ENCODE measurements at places on chromosomes 13 and 19.
A peak's percentile ranks its signal among the peaks of the same experiment; 100 is the strongest.

GRCh38 chr19:38162632-38163031 is 61.4 kb downstream of the DPF1 start:
- no peak for DNase-seq

DNA sequence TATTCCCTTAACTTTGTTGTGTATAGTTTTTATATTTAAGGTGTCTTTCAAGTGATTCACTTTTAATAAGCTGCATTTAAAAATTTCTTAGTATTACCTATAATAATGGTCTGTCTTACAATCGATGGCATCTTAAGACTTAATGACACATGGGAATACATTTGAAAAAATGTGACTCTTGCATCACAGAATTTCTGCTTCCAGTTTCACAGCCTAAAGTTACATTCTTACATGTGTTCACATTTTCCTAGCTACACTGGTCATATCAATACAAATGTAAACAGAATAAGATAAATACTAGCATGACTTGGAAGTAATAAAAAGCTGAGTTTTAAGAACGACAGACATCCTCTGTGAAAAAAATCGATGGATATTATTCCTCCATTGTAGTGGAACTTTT is 1597.1 kb upstream of the MIR17HG start:
- DNase-seq = no peak

GRCh38 chr19:46132508-46133100 is 8.1 kb upstream of the IGFL3 start:
- no peak for DNase-seq

GRCh38 chr13:113410472-113411201 is 42.7 kb downstream of the ADPRHL1 start:
- no peak for DNase-seq

GRCh38 chr13:28958018-28958417 is 137.9 kb downstream of the MTUS2 start:
- DNase-seq = no peak

DNA sequence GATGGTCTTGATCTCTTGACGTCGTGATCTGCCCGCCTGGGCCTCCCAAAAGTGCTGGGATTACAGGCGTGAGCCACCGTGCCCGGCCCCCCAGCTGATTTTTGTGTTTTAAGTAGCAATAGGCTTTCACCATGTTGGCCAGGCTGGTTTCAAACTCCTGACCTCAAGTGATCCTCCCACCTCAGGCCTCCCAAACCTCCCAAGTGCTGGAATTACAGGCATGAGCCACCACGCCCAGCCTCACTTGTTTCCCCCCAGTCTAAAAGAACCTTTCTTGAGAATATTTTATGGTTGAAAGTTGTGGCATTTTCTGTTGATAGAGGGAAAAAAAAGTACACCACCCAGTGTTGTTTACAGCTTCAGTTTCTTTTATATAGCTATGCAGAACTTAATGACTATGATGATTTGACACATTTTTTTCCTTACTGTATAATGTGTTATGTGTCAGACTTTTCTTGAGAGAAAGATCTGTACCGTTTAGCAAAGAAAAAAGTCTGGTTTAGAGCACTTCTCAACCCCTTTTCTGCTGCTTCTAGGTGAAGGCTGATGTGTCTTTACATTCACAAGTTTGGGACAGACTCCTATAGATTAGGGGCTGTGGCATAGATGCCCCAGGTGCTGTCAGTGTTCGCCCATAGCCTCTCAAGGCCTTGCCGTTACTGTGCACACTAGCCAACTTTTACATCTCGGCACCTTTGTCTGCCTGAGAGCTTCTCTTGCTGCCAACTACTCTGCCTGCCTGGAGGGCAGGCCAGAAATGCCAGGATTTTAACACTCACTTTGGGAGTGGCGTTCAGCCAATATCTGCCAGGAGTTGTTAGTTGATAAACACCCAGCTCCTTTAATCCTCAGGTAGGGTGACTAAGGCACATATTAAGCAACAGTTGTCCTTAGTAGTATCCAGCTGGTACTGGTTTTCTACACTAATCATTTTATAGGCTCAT is 33.0 kb downstream of the KCTD4 start:
- no peak for DNase-seq

DNA sequence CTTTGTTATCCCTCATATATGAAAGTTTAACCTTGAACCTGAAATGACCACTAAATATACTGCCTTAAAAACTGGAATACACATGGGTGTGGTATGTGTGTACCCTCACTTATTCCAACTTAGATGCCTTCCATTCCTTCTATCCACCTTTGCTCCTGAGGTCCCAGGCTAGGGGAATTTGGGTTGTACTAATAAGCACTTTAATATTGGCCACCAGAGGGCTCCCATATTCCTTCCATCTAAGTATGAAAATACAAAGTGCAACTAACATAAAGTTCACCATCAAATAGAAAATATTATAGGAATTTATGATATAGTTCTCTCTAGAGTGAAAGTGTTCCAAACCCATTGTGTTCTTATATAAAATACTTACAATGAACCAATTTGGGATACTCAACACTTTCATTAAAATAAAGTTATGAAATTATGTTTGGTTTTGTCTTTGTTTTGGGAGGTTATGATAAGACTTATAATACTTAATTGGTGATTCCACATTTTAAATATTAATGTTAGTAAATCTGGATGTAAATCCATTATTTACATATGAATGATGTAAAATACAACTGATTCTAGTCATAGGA is 62.3 kb downstream of the ITGBL1 start:
- DNase-seq = no peak

GRCh38 chr19:29745253-29745652 is 30.2 kb upstream of the C19orf12 start:
- DNase-seq = no peak

DNA sequence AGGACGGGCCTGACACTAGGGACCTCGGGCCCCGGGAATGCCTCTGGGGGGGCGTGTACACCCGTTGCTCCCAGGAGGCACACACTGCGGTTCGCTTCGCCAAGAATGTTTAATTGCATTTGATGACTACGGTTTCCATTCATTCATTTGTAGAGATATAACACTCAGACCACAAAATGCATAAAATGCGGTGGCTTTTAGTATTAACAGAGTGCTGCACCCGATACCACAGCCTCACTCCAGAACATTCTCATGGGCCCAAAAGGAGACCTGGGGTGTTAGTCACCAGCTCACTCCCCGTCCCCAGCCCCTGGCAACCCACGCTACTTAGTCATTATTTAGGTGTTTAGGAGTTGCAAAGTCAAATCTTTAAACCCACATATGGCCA is 21.8 kb downstream of the HCN2 start:
- DNase-seq = peak; percentile 95

DNA sequence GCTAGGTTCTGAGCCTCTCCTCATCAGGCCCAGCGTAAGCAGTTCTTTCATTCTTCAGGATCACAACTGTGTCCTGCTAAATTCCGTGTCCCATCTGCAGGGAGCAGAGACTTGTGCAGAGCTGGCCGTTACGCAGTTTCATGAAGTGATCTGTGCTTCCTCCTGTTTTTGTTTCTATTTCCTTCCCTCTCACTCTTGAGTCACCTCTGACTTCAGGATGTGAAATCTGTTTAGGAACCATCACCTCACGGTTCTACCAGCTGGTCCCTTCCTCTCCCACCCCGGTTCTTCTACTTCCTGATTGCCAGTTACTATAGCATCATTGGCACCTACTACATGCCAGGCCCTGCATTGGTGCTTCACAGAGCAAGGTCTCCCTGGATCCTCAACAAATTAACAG is 8.5 kb downstream of the MAU2 start:
- no peak for DNase-seq

GRCh38 chr13:111513766-111514609 is 193.5 kb downstream of the TEX29 start:
- DNase-seq = no peak

GRCh38 chr19:3324405-3324856 is 42.0 kb upstream of the NFIC start:
- no peak for DNase-seq

DNA sequence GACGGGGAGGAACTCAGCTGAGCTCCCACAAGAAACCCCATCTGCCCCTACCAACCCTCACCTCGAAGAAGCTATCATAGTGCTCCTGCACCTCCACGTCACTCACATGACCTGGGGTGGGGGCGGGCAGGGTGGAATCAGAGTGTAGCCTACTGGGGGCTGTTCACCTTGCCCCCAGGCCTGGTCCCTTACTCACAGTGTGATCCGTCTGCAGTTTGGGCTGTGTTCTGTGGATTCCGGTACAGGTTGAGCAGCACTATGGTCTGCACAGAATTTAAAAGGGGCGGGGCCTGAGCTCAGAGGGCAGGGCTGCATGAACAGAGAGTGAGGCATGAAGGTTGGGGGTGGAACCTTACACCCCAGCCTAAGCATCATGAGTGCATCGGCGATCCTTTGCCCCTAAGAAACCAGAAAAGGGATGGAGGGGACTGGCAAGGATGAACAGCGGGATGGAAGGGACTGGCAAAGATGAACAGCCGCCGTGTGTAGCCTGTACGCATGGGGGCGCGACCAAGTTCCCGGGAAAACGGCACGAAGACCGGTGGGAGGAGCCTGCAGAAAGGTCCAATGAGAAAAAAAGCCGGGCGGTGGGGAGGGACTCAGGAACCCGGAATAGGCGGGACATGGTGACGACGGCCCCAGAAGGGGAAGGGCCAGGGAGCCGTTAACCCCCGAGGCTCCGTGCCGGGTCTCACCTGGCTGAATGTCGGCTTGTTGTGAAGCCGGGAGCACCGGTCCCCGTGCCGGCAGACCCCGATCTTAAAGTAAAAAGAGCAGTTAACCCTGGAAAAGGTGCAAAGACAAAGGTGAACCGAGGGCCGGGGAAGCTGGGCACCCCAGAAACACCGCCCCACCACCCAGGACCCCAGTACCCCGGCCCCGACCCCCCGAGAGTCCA is 539 bp downstream of the U2AF1L4 start:
- peak; percentile 91 for DNase-seq

GRCh38 chr13:50387051-50387581 is 371.9 kb downstream of the KCNRG start:
- no peak for DNase-seq

Data from fibroblast of skin of left quadriceps (primary cell).